ENCODE measurements at places on chromosomes 2 and 18.

DNA sequence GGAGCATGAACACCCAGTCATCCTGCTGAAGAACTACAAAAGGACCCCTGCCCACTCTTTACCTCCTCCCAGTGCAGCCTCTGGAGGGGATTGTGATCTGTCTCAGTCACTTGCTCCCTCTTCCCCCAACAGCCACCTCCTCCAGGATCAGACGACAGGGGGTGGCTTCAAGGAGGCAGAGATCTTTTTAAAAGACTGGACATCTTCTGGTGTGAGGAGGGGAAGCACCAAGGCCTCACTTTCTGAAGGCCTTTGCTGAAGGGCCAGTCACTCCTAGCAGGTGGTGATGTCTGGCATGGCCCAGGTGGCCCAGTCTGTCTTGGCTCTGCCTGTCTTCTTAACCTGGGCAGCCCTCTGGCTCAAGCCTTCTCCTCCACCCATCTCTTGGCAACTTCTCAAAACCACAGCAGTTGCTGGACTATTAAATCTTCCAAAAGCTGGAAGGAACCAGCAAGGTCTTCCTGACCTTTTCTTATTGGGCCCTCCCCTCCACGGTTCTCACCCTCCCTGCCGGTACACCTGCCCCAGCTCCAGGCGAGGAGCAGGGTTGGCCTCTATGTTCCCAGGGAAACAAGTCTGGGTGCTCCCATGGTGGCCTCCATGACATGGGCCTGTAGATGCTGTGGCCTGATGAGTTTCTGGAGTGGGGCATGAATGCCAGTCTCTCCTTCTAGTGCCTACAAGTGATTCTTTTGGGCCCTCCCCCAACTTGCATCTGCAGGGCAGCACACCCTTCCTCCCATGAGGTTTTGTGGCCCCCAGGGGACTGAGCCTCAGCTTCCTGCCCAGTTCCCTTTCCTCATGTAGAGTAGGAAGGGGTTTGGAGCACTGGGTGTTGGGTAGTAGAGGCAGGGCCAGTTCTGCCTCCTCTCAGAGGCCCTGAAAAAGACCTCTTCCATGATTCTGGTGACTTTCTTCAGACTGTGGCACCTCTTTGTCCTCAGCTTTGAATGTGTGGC is 5.0 kb upstream of the ATP6V1B1 start:
- no peak for DNase-seq

DNA sequence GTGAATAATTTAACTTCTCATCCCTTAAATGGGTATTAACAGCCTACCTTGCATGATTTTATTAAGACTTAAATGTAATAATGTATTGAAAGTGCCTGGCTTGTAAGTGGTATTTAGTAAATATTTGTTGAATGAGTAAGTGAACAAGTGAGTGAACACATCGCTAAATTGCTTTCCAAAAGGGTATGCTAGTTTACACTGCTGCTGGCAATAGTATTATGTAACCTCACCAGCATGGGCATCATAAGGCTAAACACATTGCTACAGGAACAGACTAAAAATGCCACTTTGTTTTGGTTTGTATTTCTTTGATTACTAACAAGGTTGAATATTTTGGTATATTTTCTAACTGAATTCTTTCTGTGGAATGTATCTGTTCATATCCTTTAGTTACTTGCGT is 9.8 kb downstream of the WDR43 start:
- no peak for DNase-seq

DNA sequence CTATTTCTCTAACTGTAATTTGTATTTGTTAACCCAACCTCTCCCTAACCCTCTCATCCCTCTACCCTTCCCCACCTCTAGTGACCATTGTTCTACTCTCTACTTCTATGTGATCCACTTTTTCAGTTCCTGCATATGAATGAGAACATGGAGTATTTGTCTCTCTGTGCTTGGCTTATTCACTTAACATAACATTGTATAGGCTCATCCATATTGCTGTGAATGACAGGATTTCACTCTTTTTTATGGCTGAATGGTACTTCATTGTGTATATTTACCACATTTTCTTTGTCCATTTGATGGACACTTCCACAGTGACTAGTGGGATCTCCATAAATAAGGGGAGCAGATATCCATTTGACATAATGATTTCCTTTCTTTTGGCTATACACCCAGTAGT is 103.7 kb downstream of the PLEKHM3 start:
- DNase-seq, result no peak

DNA sequence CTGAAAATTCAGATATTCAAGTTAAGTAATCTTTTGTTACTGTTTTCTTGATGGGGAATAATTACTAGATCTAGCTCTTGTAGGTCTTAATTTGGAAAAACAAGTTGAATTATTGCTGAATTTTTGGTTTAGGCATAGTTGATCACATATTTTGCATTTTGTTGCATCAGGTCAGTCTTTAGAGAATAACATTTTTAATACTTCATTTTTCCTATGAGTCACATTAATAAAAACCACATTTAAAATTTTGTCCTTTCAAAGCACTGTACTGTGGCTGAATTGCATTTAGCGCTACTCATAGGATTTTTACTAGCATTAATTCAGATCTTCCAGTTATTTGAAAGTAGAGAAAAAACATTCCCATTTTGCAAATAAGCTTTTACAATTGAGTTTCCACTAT is 23.2 kb downstream of the MAP4K4 start:
- no peak for DNase-seq

- no peak for DNase-seq
These were observed 87.0 kb downstream of the ALPK2 start for GRCh38 chr18:58541789-58542425.

DNA sequence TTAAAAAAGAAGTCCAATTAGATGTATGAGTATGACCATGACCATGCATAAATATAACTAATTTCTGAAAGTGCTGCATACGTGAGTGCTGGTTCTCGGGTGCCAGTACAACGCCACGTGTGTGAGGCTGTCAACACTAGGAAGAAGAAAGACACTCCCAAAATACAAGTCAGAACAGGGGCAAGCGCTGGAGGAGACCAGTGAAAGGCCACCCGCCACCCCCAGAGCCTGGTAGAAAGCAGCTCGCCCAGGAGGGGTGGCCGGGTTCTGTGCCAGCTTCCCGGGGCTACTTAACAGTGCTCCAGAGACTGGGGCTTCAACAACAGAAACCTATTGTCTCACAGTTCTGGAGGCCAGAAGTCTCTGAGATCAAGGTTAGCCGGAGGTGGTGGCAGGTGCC is 147.6 kb downstream of the RTP5 start:
- DNase-seq, result no peak

- DNase-seq, result no peak
These were observed 141.5 kb downstream of the FBXO15 start for GRCh38 chr18:74006143-74006542.

DNA sequence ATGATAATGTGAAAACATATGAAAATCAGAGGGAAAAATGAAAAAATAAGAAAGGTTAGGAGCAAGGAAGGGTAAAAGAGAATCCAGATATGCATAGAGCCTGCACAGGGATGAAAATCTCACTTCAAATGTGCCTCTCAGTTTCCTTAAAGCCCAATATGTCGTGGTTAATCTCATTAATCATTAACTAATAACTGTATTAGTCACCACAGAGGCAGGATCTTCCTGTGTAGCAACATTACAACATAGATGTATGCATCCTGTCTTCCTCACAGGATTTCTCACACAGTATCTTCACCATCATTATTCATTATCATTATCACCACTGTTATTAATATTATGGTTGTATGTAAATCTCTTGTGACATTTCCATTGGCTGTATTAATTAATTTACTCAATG is 361.2 kb upstream of the SOX11 start:
- no peak for DNase-seq

- no peak for DNase-seq
These were observed 20.6 kb downstream of the STPG4 start for GRCh38 chr2:47134386-47135090.

Data from stimulated activated CD4-positive, alpha-beta T cell treated with anti-CD3 and anti-CD28 coated beads, Interleukin-1b, Interleukin-23, amount 100 ng/mL, for 24 hours (primary cell).